ENCODE measurements at places on chromosomes 1 and 21.

GRCh38 chr1:237864338-237865244 lies 26.1 kb downstream of the ZP4 start:
- peak; percentile 32 for DNase-seq

DNA sequence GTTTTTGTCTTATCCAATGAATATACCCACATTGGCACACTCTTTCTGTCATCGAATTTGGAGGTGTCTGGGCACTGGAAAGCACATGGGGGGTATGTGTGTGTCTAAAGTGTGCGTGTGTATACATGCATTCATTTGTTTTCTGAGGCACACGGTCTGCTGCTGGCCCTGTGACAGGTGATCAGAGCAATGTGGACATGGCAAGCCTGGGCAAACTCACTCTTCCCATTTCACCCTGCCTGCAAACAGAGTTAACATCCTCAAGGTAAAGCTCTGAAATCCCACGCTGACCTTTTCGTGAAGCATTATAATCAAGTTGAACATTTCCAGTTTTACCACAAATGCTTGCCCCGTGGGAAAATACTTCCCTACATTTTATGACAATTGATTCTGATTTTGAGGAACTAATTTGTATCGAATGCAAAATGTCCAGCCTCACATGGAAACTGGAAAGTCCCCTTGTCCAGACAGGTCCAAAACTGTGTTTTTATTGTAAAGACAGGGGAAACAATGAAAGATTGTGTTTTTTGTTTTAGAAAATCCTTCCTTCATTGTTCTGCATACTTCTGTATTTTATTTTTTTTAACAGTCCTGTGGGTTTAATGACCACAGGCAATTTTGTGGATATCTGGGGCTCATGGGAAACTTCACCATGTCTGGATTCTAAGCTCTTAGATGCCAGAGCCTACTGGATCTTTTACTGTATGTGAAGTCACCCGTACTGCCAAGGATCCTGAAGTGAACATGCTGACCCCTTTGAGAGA lies 160.9 kb downstream of the PBX1 start:
- DNase-seq: no peak

DNA sequence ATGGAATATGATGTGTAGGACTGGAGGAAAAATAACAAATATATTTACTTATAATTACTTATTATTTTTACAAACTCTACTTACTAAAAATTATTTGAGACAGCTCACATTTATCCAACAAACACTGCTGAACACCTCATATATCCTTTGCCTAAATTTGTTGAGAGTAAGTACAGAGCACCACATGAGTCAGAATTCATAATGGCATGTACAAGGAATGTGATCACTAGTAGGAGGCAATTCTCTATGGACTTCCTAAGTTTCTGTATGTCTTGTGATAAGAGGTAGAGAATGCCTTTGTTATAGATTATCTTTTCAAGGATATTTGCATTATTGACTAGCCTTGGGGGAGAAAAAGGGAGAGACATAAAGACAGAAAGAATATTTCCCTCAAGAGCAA lies 8.2 kb upstream of the ST6GALNAC3 start:
- DNase-seq: no peak

- no peak for DNase-seq
Measured at GRCh38 chr1:59171788-59172187, 125.1 kb upstream of the FGGY start.

DNA sequence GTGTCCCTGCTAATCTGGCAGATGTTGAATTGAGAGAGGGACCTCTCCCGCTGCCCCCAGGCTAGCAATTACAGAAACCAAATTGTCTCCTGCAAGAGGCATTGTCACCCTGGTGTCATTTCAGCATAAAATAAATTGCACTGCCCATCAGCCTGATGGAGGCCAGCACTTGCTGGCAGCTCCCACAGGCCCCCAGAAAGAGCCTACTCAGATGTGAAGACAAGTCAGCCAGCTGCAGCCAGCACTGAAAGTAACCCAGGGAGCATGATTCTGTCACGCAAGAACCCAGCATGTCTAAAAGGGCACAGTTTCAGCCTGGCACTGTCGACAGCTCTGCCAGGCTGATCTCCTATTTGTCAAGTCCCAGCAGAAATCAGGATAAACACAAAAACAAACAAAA lies 110.3 kb upstream of the CTTNBP2NL start:
- no peak for DNase-seq

DNA sequence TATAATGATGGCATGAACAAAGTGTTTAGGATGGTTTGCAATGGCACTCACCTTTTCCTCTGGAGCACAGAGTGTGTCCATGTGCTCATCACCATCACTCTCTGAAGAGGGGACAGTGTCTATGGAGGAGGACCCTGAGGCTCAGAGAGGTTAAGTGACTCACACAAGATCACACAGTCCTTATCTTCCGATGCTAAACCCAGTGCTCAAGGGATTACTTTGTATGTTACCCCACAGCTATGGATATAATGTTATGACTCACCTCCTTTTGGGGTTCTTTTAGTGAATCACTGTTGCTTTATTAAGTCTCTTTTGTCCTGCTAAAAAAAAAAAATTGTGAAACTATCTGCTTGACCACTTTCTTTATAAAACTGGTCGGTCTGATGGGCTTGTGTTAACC lies 67.6 kb downstream of the TENT5C start:
- DNase-seq: no peak

GRCh38 chr1:213419401-213420030 lies 368.5 kb downstream of the RPS6KC1 start:
- no peak for DNase-seq

GRCh38 chr1:177848577-177848976 lies 121.3 kb downstream of the SEC16B start:
- no peak for DNase-seq

DNA sequence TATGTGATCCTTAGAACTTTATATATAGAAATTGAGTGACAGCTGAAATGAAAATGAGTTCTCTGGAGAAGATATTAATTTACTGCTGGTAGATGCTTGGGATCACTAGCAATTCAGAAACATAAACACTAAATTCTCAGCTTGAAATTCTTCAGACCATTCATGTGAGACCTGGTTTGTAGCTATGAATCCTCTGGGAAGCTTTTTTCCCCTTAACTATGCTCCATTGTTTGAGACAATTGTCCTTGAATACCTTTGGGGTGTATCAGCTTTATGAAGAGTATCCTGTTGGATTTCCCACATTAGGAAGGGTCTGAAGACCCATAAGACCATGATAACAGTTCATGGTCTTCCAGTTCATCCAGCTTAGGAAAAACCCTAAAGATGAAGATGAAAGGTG lies 4.6 kb upstream of the DENND1B start:
- no peak for DNase-seq

DNA sequence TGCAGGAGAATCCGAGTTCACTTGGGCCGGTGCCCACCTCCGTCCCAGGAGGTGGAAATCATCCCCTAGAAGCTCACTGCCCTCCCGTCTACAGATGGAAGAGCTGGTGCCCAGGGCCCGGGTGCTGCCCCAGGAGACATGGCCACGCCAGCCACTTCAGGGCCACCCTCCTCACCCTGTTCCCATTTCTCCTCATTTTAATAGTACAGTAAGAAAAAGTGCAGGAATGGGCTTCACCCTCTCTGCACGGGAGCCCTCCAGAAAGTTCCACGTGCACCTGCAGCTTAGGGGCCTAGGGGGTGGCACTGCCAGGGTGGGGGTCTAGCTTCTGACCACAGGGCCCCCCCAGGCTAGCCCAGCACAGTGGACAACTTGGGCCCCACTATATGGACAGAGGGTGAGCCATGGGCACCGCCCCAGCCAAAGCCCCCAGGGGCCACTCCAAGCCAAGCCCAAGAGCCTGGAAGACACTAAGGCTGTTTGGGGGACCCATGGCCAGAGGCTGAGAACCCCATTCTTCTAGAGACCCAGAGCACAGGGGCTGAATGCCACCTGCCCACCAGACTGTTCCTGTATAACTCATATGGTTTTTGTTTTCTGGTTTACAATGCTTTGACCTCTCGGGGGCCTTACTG lies 3.4 kb upstream of the FTCD start:
- no peak for DNase-seq

DNA sequence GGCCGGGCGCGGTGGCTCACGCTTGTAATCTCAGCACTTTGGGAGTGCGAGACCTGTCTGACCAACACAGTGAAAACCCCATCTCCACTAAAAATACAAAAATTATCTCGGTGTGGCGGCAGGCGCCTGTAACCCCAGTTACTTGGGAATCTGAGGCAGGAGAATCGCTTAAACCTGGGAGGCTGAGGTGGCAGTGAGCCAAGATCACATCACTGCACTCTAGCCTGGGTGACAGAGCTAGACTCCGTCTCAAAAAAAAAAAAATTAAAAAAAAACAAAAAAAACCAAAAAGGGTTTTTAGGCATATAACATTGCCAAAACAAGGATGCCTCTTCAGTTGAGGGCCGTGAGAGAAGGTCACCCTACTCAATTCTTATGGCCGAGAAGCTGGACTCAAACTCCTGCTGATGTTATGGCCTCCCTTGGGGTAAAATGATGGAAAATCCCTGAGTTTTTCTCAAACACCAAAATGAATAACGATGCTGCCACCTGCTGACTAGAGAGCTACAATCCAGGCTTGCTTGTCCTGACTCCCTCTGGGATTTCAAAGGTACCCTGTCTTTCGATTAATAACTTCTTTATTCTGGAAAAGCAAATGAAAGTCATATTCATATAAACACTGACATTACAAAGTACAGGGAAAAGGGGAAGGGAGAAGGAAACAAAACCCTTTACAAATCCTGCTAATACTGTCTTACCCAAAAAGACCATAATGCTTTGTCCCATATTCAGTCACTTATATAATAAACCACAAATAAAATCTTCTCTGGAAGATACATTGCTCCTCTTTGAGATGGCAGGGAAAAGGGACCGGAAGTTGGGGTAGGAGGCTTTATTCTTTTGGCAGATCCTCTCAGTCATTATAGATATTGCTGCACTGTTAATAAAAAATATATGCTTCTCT lies 10.7 kb downstream of the RAB42 start:
- no peak for DNase-seq

DNA sequence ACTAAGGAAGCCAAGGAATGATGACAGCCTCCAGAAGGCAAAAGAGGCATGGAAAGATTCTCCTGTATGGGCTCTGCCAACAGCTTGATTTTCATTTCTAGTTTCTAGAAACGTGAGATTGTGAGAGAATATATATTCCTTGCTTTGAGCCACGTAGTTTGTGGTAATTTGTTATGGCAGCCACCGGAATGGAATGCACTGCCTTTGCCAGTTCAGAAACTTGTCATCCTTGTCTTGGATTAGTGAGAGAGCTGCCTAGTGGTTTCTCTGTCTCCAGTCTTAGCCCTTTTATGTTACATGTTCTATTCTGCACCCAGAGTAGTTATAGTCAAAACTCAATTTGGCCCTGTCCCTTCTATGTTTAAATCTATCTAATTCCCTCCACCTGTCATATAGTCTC lies 216.0 kb upstream of the PTGFR start:
- DNase-seq: no peak

DNA sequence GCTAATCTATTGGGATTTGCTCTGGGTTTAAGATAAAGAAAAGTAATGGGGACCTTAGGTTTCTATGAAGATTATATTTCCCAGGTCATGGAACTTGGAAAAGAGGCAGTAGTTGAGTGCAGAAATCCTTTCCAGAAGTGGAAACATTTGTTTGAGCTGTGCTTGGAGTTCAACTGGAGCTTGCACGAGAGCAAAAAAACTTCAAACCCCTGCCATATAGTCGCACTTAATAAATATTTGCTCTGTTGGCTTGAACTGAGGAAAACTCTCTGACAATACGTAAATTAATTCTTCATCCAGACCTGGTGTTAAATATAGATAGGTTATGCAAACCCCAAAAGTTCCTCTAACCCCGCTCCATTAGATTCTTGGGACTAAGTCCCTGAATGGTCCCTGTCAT lies 52.8 kb upstream of the COL24A1 start:
- DNase-seq: no peak

Measured in activated CD4-positive, CD25-positive, alpha-beta regulatory T cell treated with anti-CD3 and anti-CD28 coated beads, Interleukin-2, amount 50 U/mL, for 72 hours (primary cell).